Hippocampal formation (tissue), 2 donors: ENCODE measurements at places on chromosomes 11 and 22.
A peak's percentile ranks its signal among the peaks of the same experiment; 100 is the strongest.

DNA sequence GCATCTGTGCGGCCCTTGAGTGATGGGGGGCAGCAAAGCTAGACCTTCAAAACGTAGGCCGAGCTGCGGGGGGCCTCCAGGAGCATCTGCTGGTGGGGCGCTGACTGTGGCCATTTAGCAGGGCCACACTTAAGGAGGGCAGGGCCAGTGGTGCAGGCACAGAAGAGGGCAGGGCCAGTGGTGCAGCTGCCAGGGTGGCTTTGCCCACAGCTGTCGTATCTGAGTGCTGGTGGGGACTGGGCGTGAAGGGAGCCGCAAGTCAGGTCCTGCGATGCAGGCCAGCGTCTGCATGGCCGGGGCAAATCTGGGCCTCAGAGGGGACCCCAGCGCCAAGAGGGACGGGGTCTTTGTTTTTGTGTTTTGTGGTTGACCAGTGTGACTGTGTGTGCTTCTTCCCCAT lies 27.7 kb downstream of the RNH1 start:
- no peak for DNase-seq

- peak; percentile 45 for DNase-seq
These were observed 14.0 kb downstream of the RPS6KA4 start for GRCh38 chr11:64372802-64373597.

DNA sequence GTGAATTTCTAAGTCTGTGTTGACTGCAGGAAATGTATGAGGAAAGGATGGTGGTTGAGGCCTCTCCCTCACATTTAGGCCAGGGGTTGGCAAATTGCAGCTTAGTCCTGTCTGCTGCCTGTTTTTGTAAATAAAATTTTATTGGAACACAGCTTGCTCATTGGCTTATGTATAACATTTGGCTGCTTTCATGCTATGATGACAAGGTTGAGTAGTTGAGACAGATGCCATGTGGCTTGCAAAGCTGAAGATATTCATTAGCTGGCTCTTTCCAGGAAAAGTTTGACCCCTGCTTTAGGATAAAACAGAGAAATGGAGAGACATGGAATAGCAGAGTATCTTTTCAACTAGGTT lies 46.2 kb downstream of the BCR start:
- no peak for DNase-seq

DNA sequence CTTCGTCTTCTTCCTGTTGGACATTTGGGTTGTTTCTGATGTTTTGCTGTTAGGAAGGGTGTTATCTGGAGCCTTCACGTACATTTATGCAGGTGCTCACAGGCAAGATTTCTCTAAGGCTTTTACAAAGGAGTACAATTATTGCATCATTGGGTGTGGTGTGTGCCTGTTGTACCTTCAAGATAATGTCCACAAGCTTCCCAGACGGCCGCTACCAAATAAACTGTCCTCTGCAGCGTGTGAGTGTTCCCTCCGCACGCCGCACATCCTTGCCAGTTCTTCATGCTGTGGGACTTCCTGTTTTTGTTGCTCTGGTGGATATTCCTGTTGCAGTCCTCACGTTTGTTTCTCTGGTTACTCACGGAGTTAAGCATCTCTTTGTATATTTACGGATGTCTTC lies 133.3 kb downstream of the TBC1D22A start:
- no peak for DNase-seq

DNA sequence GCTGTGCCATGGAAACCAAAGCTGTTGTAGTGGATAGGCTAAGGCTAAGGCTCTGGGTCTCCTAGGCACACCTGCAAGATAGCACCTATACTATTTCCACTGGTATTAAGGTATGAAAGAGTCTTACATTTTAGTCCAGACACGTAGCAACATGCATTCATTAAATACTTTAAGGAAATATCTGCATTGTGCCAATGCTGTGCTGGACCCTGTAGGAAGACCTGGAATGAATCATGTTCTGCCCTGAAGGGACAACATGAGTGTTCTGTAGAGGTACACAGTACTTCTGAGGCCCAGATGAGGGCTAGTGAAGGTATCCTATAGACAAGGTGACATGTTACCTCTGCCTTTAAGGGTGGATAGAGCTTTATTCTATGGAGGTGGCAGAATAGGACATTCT lies 35.2 kb upstream of the RRM1 start:
- no peak for DNase-seq

- no peak for DNase-seq
These were observed 3.1 kb downstream of the MAML2 start for GRCh38 chr11:96339706-96340554.

GRCh38 chr22:20243537-20244249 lies 24.4 kb downstream of the RTN4R start:
- DNase-seq: peak; percentile 43

- DNase-seq: no peak
These were observed 10.7 kb downstream of the MS4A15 start for GRCh38 chr11:60767388-60767811.

GRCh38 chr22:41469218-41469851 lies 418 bp downstream of the ACO2 start:
- DNase-seq: no peak

DNA sequence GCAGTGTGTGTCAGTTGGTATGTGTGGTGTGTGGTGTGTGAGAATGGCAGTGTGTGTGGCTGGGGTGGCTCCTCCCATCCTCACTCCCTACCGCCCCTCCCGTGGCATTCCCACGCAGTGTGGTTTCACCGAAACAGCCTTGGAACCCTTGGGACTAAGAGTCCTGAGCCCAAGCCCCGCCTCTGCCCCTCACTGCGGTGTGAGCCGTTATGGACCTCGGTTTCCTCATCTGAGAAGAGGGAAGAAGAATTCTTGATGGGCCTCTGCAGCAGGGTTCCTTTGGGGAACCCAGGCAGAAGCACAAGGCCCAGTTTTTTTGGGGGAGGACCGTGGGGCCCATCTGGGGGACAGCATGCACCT lies 7.2 kb downstream of the UPK3A start:
- no peak for DNase-seq

- no peak for DNase-seq
These were observed 7.1 kb downstream of the KCNQ1 start for GRCh38 chr11:2451916-2452315.

DNA sequence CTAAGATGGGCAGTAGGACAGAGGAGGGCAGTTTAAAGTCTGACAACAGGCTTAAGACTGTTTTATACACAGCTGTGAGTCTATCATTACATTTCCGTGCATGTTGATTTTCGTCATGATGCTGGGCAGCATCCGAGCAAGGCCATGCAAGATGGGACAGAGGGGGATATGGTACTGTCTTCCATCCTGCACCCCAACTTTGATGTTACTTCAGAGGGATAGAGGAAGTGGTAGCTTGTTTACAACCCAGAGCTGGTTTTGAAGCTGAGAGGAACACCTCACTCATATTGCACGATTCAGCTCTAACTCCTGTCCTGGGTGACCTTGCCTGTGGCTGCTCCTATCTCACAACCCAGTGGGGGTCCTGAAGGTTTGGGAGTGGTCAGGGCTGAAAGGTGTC lies 3.0 kb upstream of the SORL1 start:
- DNase-seq: no peak
